ENCODE measurements at places on chromosomes 6 and 20.

GRCh38 chr6:150514806-150515380 is 84.8 kb upstream of the PLEKHG1 start:
- no peak for DNase-seq

DNA sequence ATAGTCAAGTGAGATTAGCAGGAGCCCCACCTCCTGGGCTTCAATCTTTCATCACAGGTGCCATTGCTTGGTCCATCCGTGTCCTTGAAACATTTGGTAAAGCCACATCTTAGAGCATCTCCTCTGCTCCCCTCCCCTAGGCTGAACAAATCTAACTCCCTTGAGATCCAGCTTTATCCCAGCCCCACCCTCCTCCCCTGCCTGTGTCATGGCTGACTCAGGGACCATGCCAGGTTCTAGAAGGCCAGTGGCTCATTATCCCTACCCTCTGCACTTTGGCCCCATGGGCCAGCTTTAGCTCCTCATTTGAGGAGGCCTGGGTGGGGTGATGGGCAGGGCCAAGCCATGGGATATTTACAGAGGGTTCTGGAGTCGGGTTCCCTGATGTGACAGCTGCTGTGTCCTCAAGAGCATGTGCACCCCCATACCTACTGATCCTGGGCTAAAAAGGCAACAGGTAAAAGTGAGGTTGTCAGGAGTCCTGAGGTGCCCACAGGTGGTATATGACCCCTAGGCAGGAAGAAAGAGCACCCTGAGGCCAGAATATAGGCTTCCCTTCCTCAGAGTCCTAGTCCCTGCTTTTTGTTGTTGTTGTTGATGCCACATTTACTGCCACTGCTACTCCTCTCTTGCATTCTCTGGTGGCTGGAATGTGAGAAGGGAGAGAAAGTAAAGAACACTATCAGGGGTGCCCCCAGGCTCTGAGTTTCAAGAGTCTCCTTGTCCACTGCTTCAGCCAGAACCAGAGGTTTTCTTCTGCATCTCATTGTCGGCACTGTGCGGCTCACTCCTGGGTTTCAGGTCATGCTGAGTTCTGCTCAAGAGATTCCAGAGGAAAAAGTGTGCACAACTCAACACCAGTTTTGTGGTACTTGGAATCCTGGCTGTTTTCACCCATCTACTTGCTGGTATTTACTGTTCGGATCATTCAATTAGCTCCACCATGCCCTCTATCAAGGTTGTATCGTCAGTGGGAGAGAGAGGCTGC is 228.4 kb downstream of the LRFN2 start:
- DNase-seq, result no peak

- DNase-seq, result no peak
These were observed 84.6 kb downstream of the PTPN1 start for GRCh38 chr20:50594591-50595432.

DNA sequence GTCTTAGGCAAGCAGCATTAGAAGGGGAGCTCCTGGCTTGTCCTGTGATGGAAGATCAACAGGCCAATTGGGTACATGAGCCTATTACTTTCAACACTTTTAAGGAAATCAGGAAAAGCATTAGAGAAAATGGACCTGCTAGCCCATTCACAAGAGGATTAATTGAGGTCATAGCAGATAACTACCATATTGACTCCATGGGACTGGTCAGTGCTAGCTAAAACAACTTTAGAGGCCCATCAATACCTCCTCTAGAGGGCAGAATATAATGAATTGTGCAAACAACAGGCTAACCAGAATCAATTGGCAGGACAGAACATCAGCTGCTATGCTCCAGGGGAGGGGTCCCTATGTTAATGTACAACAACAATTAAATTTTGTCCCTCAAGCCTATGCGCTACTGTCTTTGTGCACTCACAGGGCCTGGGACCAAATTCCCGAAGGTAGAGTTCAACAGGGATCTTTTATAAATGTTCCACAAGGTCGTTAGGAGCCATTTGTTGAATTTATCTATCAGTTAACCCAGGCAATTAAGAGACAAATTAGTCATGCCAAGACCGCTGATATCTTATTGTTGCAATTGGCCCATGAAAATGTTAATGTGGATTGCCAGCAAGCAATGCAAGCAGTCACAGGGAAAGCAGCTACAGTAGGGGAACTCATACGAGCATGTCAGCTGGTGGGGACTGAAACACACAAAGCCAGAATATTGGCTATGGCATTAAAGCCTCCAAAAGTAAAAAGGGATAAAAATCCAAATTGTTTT is 106.6 kb upstream of the BTN3A2 start:
- no peak for DNase-seq

DNA sequence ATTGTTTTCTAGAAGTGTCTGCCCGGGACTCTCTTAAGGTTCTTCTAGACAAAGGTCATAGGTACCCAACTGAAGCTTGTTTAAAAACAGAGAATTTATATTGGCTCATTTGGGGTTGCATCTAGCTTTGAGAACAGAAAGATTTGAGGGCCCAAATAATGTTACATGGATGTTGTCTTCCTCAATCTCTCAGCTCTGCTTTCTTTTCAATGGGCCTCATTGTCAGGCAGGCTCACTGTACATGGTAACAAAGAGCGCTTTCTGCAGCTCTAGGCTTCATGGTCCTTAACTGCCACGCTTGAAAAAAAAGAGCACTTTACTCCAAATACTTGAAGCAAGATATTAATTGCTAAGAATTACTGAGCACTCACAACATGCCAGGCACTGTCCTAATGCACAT is 22.2 kb downstream of the NHLRC1 start:
- DNase-seq, result no peak

GRCh38 chr6:74510878-74511277 is 695.0 kb downstream of the COL12A1 start:
- DNase-seq, result no peak

- no peak for DNase-seq
These were observed 231.9 kb downstream of the DLL1 start for GRCh38 chr6:170058878-170059485.

GRCh38 chr6:39568896-39569295 is 156.3 kb downstream of the KIF6 start:
- peak; percentile 42 for DNase-seq

DNA sequence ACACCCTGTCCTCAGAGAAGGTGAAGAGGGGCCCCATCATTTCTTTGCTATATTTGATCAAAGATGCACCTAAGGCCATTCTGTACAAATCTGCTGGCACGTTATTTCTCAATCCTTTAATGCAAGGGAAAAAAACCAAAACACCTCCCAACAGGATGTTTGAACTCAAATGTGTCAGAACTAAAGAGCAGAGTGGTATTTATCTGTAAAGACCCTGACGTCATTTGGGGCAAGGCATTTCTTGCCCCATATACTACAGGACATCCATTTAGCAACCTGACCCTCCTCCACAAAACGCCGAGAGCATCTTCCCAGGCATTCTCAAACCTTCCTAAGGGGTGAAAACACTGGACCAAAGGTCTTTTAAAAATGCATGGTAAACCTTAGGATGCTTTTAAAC is 50.8 kb downstream of the ZMYND8 start:
- DNase-seq, result no peak

All from HFF-Myc (cell line).